Fibroblast of skin of scalp (primary cell): ENCODE measurements at places on chromosomes 1 and 21.

DNA sequence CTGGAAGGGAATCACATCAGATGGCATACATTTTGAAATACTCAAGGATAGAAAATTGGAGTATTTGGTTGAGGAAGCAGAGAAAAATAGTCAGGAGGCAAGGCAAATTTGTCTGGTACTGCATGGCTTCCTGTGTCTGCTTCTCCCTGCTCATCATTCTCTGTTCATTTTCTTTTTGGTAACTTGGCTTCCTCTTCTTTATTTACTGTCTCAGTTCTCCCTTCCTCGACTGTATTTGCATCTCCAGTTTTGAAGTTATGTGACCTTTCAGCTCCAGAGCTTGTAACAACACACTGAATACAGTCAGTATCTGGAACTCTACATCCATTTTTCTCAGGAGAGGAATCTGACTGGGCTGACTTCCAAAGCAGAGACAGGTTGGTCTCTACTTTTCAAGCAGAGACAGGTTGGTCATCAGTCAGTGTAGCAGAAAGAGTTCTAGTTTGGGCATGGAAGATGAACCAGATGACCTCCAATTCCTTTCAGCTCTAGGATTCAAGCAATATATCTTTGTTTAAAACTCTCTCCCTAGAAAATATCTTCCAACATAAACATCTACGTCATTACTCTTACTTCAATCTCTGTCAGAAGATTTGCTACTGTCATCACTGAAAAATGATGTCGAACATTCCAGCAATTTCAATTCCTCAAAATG, 571.2 kb downstream of the ADGRL2 start:
- DNase-seq = no peak

DNA sequence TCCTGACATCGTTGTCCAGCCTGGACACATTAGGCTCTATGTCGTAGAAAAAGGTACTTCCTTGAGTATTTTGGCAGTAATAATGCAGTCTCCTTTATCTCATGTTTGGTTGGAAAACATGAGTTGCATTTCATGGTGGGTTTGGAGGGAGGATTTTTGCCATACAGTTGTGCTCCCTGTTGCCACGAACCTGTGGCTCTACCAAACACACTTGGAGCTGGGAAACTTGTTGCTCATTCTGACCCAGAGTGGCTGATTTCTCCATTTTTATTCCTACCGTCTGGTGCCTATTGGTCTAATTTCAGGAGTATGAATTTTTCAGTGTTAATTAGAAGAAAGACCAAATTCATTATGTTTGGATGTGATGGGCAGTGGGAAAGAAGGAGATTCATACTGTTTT, 50.7 kb downstream of the MPZL1 start:
- no peak for DNase-seq

GRCh38 chr1:150257624-150258585, at the start of gene CA14:
TSS of gene CA14 (plus strand) at chr1:150257774. CDS start at chr1:150258129, 355 bp downstream.
- DNase-seq = no peak

DNA sequence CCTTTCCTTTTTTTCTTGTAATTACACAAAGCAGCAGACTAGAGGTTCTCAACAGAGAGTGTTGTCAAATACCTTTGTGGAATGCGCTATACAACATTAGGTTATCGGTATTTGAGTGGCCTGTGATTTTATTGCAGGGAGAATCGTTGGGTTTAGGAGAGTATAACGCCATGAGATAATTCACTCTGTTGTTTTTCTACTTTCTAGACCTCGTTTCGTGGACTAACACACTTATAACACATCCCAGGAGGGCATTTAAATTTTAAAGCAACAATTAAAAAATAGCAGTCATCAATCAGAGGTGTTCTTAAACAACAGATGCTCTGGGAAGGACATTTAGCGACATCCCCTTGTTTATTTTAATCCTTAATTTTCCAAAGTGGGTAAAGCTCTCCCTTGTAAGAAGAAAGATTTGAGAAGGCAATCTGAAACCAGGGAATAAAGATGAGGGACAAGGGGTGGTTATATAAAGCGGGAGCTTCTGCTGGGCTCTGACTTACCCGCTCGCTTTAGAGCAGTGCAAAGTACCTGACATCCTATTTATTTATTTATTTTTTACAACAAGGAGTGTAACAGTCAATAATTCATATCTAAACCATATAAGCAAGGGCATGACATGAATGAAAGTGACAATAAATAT, 4.9 kb downstream of the PBX1 start:
- no peak for DNase-seq

DNA sequence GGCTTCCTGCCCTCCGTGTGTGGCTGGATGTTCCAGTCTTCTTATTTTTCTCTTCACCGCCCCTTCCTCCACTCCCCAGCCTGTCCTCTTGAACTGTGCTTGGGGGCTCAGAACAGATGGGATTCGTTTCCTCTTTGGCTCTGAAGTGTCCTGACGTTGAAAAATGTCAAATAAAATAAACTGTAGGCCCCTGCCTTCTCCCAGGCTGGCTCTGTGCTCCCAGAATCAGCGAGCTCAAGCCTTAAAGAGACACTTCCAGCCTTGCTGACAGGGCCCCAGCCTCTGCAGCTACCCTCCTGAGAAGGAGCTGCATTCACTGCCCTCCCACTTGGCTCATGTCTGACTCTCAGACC, 104.2 kb upstream of the IPO9 start:
- DNase-seq = peak; percentile 40

GRCh38 chr1:116390195-116390594, 17.2 kb downstream of the ATP1A1 start:
- DNase-seq = no peak

GRCh38 chr1:25197982-25198662, 34.2 kb downstream of the SYF2 start:
- DNase-seq = no peak

DNA sequence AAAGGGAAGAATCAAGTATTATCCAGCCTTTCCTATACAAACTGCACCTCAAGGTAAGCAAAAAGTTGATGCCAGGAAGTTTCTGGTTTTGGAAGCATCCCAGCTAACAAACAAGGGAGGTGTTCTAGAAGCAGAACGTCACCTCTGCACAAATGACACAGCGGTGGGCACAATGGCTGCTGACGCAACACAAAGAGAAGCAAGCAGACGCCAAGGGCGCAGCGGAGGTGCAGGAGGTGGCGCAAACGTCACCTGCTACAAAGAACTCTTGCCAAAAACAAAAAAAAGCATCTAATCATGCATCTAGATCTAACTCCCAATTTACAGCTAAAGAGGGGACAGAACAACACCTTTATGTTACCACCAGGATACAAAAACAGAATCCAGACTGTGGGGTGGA, 88.5 kb downstream of the NPHP4 start:
- no peak for DNase-seq

- peak; percentile 84 for DNase-seq
Observed at GRCh38 chr1:170929835-170930554, 5.3 kb upstream of the MROH9 start.

GRCh38 chr21:45504021-45504515, 38.2 kb downstream of the SLC19A1 start:
- DNase-seq = no peak

DNA sequence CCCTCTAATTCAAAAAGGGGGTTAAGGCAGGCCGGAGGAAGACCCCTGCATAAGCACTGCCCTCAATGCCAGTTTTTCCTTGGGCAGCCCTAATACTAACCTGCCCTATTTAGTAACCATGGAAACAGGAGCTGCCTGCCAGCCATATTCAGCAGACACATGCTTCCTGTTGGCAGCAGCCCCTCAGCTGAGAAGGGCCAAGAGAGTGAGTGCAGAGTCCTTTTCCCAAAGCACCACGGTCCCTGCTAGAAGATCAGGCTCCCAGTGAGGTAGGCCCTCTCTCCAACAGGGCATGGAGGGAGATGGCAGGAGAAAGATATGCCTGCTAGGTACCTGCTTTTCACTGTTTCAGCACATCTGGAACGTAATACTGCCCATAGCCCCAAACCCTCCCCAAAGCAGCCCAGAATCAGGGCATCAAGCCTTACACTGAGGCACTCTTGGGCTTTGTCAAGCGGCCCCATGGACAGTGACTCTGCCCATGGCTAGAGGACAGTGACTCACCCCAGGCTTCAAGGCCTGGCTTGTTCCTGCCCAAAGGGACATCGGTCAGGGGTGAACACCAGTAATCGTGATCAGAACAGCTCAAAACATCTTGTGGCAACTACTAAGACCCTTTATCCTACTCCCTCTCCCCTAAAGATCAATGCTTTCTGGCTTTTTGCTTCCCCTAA, 64.5 kb downstream of the BCAR3 start:
- no peak for DNase-seq

DNA sequence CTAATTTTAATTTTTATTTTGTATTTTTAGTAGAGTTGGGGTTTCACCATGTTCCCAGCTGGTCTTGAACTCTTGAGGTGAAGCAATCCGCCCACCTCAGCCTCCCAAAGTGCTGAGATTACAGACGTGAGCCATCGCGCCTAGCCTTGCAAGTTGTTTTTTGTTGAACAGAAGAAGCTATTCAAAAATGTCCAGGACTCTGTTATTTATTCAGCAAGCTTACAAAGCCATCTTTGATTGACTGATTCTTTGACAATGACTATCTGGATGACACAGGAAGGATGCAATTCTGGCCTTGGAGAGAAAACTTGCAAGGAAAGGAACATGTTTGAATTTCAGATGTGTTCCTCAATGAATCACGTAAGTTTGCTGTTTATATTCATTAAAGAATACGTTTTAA, 63.5 kb downstream of the MAP3K7CL start:
- no peak for DNase-seq

DNA sequence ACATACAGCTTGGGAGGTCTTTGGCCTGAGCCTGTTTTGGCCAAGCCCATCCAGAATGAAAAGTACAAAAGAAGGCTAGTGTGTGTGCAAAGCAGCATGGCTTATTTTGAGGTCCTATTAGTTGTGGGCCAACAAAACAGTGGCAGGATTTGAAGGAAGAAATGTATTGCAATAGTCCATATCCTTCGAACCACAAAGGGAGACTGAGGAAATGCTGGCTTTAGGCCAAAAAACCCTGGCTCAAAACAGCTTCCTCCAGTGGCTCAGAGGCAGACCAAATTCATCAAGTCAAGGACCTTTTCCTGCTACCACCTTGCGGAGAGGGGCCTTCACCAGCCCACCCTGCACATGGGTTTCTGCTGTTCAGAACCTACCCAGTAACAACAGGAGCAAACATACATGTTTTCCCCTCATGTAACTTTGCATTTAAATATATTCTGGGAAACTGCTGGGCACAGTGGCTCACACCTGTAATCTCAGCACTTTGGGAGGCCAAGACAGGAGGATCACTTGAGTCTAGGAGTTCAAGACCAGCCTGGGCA, 43.3 kb downstream of the VPS26C start:
- no peak for DNase-seq

- no peak for DNase-seq
Observed at GRCh38 chr1:23896491-23896890, 16.7 kb downstream of the CNR2 start.

GRCh38 chr1:240998024-240998423, 359.0 kb downstream of the RGS7 start:
- peak; percentile 75 for DNase-seq

- no peak for DNase-seq
Observed at GRCh38 chr1:196960854-196961253, 16.5 kb upstream of the CFHR5 start.
